ENCODE measurements at places on chromosomes 1 and 21.
A peak's percentile ranks its signal among the peaks of the same experiment; 100 is the strongest.

- no peak for DNase-seq
These were observed 56.8 kb upstream of the LYST start for GRCh38 chr1:235923466-235924021.

GRCh38 chr1:201281573-201281972, 1.7 kb upstream of the PKP1 start:
- no peak for DNase-seq

- no peak for DNase-seq
These were observed 1.4 kb downstream of the ZMYM6 start for GRCh38 chr1:35030338-35030737.

DNA sequence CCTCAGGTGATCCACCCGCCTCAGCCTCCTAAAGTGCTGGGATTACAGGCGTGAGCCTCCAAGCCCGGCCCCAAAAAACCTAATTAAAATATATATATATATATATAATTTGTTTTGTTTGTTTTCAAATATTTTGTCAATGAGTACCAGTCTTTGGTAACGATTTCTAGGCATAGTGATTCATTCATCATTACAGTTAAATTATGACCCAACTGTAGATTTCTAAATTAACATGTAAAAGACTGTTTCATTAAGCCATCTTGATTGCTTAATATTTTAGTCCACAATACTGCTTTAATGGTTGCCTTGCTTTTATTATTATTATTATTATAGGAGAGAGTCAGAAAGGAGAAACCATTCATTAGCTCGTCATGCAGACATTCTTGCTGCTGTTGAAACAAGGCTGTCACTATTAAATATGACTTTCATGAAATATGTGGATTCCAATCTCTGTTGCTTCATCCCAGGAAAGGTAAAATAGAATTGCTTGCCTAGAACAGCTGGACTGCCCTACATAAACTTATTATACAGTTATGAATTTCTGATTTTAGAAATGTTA, 19.9 kb downstream of the FBXO28 start:
- DNase-seq = no peak

DNA sequence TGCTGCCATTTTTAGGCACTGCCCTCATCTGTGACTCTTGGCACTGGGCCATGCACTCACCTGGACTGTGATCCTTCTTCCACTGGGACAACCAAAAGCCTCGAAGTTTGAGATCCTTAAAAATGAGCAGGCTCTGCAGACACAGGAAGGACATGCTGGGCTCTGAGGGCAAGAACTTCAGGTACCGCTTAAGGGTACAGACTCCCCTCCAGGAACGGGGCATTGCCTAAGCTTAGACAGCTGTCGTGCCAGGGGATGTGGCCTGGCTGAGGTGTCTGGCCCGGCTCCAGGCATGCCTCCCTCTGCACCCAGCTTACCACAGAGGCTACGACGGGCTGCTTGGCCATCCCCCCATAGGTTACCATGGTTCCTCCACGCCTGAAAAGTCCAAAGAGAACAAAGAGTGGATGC, 14.2 kb upstream of the SRSF4 start:
- DNase-seq = no peak

DNA sequence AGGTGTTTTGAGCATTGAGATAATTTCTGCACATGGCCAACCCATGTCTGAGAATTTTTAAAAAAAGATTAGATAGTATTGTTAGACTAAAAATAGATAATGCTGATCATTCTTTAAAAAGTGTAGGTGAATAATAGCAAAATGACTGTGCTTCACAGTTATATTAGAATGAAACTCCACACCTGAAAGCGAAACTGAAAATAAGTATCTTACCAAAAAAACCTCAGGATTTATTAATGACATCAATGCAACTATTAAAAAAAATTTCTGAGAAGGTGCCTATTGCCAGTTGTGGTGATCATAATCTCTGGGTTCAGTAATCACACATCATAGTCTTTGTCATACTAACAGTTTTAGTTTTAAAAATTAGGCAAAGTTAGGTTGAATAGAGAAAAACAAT, 36.5 kb downstream of the PLA2G4A start:
- peak; percentile 24 for DNase-seq

DNA sequence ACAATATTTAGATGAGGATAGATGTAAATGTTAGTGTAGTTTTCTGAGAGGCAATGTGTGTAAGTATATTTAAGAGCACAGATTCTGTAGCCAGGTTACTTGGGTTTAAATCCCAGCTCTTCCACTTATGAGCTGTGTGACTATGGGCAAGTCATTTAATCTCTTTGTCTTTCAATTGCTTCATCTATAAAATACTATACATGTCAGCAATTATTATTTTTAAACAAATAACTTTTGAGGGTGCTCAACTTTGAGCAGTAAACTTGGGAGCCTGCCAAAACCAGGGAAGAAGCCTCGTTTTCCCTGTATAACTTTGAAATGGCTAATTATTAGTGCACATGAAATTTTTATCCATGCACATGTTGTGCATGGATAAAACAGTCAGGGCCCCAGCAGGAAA, 222.8 kb downstream of the FOXD2 start:
- no peak for DNase-seq

DNA sequence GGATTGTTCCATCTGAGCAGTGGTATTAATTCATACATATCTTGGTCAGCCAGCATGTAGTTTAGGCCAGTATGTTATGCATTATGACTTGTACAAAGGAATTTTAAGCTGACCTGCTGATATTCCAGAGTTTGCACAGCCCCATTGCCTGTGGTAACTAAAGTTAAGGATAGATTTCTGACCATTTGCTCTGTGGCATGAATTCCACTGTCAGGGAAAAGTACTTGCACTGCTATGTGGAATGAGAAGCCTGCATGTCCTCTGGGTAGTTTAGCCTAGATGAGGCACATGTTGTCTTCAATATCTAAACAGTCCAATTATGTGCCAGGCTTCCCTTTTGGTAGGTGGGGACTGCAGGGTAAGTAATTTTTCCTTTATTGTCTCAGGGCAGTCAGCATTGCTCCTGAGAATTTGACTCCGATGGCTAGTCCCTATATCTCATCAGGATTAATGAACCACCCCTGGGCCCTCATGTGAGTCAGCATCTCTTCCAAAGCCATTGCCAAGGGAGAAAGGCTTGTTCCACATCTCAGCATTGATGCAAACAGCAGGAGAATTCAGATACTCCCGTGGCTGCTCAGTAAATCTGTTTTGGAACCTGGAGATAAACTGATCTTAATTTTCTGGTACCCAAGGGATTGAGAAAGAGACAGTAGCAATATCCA, 30.2 kb downstream of the NEK7 start:
- DNase-seq = no peak

- no peak for DNase-seq
These were observed 462.7 kb upstream of the CXADR start for GRCh38 chr21:17050156-17050555.

DNA sequence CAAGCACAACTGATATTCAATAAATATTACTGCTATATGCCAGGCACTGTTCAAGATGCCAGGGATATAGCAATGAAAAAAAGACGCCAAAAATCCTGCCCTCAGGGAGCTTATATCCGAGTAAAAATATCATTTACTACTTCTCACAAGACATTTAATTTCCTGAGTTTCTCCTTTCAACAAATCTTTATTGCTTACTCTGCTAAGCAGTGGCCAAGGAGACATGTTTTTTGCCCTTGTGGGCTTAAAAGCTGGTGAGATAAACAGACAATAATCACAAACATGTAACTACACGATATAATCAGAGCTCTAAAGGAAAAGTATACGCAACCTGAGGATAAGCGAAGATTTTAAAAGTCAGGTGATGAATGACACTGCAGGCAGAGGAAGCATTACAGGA, 19.5 kb downstream of the TGFBR3 start:
- DNase-seq = no peak

- DNase-seq = no peak
These were observed 6.9 kb upstream of the LRP8 start for GRCh38 chr1:53334781-53335180.

DNA sequence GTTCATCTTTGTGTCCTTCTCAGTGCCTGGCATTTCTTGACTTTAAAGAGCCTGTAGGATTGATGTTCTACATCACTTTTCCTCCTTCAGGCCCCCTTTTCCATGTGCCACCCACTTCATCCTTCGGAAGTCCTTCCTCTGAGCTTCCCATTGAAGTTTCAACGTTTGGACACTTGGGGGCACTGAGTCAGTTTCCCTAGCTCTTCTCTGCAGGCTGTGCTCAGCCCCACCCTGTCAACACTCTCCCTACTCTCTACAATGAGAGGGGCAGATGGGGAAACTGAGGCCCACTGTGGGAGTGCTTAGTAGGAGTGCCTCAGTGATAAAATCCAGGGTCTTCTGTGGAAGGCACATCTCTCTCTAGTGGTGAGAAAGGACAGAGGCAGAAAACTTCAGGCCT, 11.9 kb downstream of the KCNJ10 start:
- DNase-seq = no peak

- no peak for DNase-seq
These were observed 55.5 kb upstream of the GALNT2 start for GRCh38 chr1:230011333-230012092.

DNA sequence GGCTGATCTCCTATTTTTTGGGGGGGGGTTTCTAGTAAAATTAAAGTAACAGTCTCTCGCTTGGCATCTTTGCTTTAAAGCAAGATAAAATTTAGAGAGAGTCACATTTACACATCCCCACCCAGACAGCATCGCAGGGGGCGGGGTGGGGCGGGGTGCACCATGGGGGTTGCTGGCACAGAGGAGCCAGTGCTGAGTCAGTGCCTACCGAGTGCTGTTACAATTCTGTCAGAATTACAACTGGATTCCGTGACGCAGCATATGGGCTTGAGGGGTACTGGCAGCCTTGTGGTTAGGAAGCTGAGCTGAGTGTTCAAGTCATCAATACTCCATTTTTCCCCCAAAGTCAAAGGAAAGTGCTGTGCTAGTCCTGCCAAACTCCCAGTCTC, 175.9 kb downstream of the PRDM16 start:
- DNase-seq = no peak

GRCh38 chr1:159868766-159869165, 6.3 kb upstream of the VSIG8 start:
- DNase-seq = no peak

- DNase-seq = no peak
These were observed 1.4 kb downstream of the NCAM2 start for GRCh38 chr21:20999659-21000058.

DNA sequence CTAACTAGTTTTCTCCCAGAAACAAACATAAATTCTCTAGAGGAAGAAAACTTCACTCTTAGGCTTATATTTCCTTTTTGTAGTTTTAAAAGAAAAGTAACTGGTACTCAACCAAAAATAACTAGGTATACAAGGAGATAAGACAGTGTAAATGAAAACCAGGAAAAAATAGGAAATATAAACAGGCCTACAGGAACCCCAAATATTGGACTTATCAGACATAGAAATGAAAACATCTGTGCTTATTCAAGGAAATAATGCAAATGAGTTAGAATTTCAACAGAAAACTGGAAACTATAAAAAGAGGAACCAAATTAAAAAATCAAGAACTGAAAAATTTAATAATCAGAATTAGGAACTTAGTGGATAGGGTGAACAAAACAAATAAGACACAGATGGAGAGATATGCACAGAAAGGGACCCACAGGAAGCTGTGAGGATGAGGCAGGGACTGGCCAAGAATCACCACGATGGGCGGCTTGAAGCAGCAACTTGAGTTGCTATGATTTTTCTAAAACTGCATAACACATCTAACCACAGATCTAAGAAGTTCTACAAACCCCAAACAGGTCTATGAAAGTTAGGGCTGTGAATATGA, 67.5 kb upstream of the ACTRT2 start:
- DNase-seq = no peak

DNA sequence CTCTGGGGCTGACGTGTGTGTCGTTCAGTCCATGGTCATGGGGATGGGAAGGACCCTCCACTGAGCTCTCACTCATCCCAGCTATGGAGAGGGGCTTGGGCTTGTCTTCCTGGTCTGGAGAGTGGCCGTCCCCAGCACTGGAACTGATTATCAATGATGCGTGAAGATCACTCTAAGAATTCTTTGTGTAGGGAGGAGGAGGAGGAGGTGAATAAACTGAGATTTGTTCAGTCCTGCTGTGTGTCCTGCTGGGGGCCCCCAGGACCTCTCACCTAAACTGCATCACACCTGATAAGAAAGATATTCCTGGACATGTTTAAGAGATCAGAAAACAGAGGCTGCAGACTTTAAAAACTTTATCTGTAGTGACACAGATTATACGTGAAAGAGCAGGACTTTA, 21.2 kb downstream of the RHOU start:
- DNase-seq = no peak

DNA sequence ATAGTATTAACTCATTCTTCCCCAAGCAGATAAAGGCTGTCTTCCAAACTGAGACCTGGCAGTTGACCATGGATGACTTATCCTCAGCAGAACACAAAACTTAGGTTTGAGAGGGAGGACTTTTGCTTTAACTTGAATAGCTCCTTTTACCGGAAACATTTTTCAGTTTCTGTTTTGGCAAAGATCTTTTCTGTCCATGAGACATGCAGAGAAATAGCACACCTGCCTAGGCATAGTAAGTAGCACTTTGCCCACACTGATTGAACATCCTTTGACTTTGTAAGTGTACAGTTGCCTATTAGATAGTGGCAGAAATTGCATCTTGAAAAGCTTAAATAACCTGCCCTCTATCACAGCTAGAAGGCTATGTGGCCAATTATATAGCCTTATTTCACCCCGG, 1962.5 kb downstream of the MRPL39 start:
- DNase-seq = no peak

DNA sequence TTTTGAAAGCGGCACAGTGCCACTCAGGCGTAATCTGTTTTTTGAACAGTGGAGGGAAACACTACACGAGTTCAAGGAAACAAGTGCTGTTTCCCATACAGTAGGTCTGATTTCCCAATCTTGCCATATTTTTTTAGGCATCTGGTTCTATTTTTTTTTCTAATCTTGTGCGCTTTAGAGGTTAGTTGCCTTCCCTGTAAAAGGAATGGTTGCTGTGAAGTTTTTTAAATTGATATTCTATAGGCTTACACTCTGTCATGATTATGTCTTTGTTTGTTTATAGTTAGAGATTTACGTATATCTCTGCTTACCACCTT, 1.2 kb downstream of the NASP start:
- DNase-seq = no peak

- DNase-seq = no peak
These were observed 706.7 kb upstream of the ADAMTS5 start for GRCh38 chr21:27673581-27673980.

GRCh38 chr1:1046243-1046642, 26.3 kb downstream of the AGRN start:
- no peak for DNase-seq

- no peak for DNase-seq
These were observed 175.8 kb downstream of the TNFSF18 start for GRCh38 chr1:172874950-172875349.
